ENCODE measurements at places on chromosomes 12 and 14.

DNA sequence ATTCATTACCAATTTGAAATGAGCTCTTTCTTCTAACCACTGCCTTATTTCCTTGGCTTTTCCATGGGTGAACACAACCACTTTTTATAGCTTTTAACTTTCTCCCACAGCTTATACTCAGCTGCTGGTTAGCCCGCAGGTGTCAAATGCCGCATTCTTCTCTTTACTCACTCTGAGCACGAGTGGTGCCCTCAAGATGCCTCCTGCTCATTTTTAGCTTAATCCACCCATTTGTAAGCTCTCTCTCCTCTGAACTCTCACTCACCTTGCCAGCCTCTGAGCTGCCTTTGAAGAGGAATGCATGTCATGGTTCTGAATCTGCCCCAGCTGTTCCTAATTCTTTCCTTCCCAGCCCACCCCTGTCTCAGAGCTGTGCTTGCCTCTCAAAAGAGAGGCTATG lies 449.4 kb upstream of the PRICKLE1 start:
- DNase-seq: no peak

DNA sequence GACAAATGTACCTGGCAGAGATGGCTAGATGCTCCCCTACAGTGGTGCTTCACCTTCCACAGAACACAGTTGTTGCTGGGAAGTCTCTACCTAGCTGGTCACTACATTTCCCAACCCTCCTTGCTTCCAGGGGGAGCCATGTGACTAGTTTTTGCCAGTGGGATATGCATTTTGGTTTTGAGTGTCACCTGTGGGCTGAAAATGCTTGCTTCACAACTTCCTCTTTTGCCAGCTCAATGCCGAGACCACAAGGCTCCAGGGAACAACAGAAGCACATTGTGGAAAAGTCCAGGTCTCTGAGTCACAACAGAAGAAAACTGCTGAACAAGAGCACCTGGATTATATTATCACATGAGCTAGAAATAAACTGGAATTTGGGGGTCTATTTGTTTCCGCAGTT lies 48.5 kb upstream of the ARHGAP5 start:
- DNase-seq: peak; percentile 6

GRCh38 chr12:67539329-67539728 lies 109.2 kb upstream of the DYRK2 start:
- DNase-seq: no peak

GRCh38 chr14:67417633-67418032 lies 5.7 kb upstream of the PLEK2 start:
- DNase-seq: no peak

DNA sequence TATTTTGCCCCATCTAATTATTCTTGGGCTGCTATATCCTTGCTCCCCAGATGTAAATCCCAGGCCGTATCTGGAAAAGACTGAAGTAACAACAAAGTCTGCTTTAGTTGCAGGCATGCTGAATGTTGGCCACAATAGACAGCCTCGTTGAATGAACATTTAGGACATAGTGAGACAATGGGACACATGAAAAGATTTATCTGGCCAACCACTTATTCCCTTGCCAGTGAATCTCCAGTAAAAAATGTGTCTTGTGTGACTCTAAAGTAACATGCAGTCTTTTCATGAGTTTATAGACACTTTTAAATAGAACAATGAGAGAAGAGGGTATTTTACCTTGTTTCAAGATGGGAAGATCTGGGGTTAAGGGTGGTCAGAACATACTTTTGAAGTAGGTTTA lies 60.2 kb upstream of the STXBP6 start:
- no peak for DNase-seq

DNA sequence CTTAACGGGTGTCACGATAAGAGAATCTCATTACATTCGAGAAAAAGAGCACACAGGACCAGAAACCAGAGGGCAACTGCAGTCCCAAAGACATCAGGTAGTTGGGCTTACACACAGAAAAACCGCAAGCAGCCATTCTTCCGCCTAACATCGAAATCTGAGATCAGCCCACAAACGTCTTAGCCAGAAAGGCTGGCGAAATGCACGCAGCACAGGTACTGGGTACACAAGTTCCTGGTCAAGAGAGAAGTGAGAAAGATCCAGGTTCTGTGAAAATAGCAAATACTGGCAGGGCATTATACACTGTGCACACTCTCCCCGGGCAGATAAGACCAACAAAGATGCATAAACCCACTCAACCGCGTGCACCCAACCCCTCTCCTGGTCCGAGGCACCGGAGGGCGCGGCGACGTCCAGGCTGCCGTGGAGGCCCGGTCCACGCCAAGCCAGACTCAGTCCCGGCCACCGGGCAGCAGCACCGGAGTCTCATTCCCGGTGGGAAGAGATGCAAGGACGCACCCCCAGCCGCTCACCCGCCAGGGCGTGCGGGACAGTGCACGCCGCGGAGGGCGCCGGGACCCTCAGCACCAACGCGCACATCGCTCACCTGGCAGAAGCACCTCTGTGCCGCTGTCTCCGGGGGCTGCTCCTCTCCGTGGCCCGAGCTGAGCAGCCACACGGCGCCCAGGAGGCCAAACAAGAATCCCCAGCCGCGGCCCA lies 437 bp downstream of the ERO1A start:
- DNase-seq: peak; percentile 53

GRCh38 chr14:32545506-32546210 lies 216.6 kb downstream of the AKAP6 start:
- DNase-seq: no peak

GRCh38 chr12:121964813-121965643 lies 46.6 kb downstream of the CFAP251 start:
- DNase-seq: no peak

DNA sequence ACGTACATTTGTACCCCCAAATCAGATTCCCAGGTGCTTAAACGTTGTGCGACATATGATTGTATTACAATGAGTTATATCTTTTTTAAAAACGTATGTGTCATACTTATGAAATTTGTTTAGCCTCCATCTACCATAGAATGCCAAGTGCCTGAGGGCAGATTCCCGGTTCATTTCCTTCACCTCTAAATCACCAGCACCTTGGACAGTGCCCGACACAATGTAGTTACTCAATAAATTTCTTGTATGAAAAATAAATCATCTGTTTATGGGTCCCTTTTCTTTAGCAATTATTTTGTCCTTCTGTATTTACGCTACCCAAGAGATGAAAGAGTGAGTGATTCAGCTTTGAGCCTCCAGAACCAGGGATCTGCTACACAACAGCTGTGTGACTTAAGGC lies 157.4 kb downstream of the TBX5 start:
- DNase-seq: no peak

DNA sequence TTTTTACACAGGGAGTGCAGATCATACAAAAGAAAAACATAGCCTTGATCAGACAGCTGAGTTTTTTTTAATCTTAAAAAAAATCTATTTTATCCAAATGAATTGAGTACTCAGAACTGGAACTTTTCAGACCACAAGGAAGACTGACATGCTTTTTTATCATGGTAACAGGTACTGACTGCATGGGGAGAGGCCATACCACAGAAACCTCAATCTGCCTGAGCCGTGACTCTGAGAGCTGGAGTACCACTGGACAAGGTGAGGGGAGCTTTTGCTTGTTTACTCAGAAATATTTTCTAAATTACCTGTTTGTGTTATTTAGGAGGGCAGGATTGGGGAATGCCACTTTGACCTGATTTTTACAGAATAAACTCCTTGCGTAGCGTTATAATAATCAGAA lies 143.9 kb downstream of the ALX1 start:
- no peak for DNase-seq

DNA sequence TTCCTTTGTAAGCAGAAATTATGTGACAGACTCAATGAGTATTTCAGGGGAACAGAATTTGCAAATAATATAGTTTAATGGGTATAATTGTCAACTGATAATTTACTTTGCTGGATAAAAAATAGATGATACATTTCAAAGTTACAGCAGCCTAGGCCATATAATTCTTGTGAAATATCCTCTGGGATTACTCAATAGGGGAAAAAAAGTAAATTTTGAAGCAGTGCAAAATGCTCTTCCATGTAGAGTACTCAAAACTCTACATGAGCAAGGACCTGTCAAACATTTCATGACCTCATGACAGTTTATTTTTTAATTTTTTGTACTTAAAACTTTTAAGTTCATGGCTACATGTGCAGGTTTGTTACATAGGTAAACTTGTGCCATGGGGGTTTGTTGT lies 163.3 kb downstream of the DACT1 start:
- no peak for DNase-seq

DNA sequence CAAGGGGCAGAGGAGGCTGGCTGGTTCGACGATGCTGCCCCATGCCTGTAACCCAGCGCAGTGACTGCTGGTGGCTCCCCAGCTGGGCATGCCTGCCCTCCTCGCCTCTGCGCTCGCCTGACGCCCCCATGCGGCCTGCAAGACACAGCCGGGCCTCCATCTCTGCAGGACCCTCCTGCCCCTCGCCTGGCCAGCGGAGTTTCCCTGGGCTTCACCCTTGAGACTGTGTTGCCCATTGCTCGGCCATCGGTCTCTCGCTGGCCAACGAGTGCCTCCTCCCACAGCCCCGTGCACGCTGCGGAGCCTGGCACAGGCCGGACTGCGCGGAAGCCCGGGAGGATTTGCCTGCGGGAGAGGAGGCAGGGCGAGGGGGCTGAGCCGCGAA lies 17.6 kb downstream of the ASPG start:
- no peak for DNase-seq

GRCh38 chr14:81771651-81772275 lies 238.1 kb upstream of the SEL1L start:
- DNase-seq: no peak

DNA sequence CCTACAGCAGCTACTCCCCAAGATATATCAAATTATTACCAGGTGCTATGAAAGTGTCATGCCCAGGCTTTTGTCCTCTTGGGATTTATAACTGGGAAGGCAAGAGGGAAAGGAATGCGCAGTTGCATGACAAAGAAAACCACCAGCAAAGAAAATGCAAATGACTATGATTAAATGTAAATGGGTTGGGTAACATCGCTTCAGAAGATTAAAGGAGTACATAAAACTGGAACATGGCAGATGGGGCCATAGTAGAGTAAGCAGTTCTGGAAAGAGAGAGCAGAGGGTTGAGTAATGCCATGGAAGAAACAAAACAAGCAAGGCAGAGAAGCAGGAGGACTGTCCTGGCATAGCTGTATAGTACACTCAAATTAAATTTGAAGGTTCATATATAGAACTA lies 493.1 kb downstream of the NOVA1 start:
- no peak for DNase-seq

Data from CD4-positive, alpha-beta T cell treated with Interferon gamma for 1 hour (primary cell).